Stimulated activated CD8-positive, alpha-beta memory T cell treated with anti-CD3 and anti-CD28 coated beads, Interleukin-4, amount 100 ng/mL, for 1 hour (primary cell): ENCODE measurements at places on chromosomes 5 and 9.

DNA sequence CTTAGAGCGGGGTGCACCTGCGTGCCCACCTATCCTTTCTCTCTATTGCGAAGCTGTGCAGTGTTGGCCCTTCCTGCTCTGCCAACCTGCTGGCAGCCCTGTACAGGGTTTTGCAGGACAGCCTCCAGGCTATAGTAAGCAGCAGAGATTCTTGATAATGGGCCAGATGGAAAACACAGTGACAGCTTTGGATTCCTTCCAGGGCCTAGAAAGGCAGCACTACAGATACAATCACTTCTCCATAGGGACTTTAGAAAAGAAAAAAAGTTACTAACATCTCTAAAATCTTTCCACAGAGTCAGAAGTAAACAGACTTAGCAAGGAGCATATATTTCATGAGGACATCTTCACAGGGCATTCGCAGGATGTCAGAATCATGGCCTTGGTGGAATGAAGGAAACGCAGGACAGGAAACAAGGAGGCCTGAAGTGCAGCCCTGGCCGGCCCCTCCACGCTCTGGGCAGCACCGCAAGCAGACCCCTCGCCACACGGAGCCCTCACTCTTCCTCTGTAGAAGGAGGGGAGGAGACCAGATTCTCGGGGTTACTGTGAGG, 172.1 kb upstream of the GAS1 start:
- no peak for DNase-seq

DNA sequence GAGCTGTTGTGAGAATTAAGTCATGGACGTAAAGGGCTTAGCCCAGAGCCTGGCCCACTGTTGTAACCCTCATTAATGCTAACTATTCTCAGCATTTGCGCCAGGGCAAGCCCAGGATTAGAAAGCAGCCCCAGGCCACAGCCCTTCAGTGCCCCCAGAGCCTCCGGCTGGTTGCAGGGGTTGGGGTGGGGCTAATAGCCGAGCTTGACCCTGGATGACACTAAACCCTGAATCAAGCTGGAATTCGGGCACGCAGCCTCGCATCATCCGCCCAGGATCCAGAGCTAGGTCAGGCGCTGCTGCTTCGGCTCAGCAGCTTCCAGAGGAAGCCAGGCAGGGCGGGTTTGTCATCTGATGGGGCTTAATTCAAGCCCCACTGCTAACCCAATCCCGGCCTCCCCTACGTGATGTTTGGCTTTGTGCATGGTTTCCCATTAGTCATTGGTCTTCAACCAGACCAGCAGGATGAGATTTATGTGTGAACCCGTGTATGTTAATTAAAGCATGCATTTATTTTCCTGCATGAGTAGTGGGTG, 1.2 kb upstream of the MEGF9 start:
- no peak for DNase-seq

DNA sequence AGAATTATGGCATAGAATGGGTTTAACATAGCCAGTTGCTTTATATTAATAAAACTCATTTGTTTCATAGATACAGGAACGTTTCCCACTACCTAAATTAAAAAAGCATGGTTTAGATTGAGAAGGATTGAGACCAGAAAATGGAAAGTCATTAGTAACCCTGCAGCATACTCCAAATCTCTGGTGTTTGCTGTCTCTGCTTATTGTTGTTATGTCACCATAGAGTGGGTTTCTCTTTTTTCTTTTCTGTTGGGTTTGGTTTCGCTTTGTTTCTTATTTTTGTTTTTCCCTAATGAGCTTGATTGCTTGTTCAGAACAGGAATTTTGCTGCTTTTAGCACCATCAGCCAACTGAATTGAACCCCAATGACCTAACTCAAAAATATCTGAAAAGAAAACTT, 1034.8 kb downstream of the MAT2B start:
- no peak for DNase-seq

DNA sequence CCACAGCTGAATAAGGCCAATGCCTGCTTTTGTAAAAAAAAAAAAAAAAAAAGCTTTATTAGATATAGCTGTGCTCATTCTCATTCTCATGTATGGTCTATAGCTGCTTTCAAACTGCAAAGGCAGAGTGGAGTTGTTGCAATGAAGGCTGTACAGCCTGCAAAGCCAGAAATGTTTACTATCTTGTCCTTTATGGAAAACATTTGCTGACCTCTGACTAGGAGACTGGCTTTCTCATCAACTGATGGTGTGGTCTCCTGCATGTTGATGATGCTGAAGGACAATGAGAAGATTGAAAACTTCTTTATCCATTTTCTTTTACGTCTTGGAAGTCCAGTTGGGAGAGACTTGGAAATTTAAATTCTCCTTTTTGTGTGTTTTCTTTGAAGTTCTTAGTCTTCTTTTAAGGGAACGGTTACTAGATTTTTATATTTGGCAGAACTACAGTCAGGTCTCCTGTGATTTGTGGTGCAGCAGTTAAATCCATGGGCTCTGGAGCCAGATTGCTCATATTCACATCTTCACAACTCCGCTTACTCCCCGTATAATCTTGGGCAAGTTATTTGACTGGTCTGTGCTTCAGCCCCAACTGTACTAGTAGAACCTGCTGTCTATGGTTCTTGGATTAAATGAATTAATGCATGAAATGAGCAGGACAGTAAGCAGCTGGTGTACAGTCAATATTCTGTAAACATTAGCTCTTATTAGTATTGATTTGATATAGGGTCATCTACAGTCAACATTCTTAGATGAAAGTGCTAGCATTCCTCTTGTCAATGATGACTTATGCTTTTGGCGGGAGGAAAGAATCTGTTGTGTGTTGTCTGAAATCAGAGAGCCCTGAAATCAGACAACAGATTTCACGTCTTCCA, 39.7 kb upstream of the BASP1 start:
- DNase-seq, result no peak
